ENCODE measurements at places on chromosomes 13 and 19.

DNA sequence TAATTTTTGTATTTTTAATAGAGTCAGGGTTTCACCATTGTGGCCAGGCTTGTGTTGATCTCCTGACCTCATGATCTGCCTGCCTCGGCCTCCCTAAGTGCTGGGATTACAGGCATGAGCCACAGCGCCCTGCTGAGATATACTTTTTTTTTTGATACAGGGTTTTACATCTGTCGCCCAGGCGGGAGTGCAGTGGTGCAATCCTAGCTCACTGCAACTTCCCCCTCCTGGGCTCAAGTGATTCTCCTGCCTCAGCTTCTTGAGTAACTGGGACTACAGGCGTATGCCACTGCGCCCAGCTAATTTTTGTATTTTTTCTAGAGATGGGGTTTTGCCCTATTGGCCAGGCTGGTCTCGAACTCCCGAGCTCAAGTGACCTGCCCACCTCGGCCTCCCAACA lies 2.0 kb downstream of the COLGALT1 start:
- peak; percentile 83 for DNase-seq

DNA sequence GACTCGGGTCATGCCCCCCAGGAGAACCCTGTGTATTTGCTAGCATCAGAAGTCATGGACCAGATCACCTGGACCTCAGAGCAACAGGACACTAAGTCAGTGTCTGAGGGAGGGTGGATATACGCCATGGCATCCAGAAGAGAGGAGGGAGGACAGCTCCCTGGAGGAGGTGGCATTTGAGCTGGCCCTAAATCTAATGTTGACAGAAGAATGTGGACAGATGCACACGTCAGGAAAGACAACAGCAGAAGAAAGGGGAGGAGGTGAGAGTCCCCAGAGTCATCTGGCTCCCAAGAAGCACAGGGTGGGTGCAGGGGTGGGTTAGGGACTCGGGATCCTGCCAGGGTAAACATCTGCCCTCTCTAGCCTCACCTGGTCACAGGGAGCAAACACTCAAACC lies 24.5 kb upstream of the CCNE1 start:
- no peak for DNase-seq

- DNase-seq = no peak
Observed at GRCh38 chr19:5064896-5065295, 96.0 kb downstream of the KDM4B start.

DNA sequence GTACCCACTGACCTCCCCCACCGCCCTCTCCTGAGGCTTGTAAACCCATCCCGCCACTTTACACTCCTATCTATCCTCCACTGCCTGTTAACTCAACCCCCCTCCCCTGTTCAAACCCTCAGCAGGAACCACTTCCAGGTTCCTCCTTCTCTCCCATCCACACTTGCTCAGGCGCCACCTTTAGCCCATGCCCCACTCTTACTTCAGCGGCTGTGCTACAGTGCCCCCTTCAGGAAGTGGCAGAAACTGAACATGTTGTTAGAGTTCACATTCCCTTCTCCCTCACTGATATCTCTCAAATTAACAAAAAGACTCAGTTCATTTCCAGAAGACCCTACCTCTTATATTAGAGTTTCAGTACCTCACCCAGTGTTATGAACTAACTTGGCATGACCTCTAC lies 49.4 kb downstream of the ZNF91 start:
- no peak for DNase-seq

GRCh38 chr13:81658598-81659370 lies 1317.9 kb upstream of the SPRY2 start:
- DNase-seq = no peak

DNA sequence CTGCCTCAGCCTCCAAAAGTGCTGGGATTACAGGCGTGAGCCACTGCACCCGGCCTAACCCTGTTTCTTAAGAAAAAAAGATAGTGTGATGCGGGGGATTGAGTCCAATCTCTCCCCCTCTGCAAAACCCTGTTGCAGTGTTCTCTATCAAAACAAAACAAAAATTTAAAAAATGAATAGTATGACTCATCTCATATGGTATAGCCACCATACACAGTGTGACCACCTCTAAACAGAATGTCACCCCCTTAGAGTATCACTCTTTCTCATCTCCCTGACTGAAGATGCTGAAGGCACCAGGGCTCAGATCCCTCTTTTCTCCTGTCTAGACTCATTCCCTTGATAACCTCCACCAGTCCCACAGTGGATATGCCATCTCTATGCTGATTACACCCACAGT lies 6.8 kb upstream of the ERF start:
- DNase-seq = no peak

- no peak for DNase-seq
Observed at GRCh38 chr13:45296259-45296658, 44.7 kb downstream of the TPT1 start.

DNA sequence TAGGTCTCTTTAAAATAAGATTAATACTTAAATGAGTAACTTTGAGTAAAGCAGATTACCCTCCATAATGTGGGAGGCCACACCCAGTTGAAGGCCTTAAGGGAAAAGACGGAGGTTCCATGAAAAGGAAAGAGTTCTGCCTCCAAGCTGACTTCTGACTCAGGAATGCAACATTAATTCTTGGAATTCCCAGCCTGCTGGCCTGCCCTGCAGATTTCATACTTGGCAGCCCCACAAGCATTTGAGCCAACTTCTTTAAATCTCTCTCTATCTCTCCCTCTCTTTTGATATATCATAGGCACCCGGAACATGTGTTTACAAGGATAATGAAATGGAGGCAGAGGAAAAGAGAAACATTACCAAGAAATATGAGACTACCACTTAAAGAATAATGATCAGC lies 902.3 kb upstream of the MIR17HG start:
- DNase-seq = no peak

DNA sequence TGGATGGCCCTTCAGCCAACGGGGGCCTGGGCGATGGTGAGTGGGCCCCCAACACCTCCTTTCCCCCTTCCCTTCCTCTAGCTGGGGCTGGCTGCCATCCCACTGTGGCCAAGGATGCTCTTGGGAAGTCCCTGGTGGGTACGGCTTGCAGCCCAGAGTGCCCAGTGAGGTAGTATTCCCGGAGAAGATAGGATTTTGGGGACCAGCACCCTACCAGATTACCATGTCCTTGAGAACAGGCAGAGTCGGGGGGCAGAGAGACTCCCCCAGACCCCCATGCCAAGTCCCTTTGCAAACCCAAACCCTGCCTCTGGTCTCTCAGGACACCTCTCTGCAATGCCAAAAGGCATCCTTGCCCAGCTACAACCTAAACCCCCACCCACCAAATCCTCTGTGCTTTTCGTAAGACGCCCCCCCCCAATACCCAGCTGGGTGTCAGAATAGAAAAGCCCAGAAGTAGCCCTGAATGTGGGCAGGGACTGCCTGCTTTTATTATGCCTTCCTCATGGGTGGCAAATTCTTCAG lies 1.7 kb downstream of the HIF3A start:
- no peak for DNase-seq

- no peak for DNase-seq
Observed at GRCh38 chr19:19477705-19478383, 37.5 kb downstream of the TSSK6 start.

DNA sequence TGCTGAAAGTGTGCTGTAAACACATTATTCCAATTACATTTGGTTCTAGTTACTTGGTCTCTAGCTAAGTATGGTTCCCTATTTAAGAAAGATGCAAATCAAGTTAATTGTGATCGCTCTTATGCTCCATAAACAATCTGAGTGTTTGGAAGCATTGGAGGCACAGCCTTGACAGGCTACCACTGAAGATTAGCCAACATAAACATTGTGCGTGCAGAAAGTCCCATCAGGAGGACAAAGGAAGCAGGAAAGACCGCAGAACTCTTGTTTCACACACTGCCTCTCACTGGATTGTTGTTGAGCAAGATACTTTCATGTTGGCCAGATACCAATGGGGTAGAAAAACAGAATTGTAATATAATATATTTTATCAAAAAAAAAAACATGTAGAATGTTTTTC lies 814.4 kb downstream of the EFNB2 start:
- DNase-seq = no peak

DNA sequence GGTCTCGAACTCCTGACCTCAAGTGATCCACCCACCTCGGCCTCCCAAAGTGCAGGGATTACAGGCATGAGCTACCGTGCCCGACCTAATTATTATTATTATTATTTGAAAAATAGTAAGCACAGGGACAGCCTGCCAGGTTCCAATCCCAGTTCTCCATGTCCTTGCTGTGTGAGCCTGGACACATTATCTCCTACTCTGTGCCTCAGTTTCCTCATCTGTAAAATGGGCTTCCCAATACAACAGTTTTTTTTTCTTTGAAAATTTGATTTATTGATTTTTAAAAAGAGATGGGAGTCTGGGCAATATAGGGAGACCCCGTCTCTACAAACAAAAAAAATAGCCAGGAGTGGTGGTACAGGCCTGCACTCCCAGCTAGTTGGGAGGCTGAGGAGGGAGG lies 3.3 kb downstream of the ZGLP1 start:
- no peak for DNase-seq

DNA sequence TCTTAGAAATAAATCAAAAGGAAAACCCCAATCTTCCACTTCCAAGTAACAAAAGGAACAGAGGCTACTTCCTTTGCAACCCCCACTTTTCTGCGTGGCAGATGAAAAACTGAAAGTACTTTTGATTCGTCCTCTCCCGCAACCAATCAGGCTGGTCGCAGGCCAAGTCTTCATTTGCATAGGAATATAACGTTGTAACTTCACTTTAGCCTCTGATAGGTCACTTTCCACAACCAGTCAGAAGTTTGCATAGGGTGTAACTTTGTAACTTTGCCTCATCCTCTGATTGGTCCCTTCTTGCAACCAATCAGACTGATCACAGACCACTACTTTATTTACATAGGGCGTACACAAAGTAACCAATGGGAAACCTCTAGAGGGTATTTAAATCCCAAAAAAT lies 37.2 kb downstream of the TGDS start:
- DNase-seq = no peak

DNA sequence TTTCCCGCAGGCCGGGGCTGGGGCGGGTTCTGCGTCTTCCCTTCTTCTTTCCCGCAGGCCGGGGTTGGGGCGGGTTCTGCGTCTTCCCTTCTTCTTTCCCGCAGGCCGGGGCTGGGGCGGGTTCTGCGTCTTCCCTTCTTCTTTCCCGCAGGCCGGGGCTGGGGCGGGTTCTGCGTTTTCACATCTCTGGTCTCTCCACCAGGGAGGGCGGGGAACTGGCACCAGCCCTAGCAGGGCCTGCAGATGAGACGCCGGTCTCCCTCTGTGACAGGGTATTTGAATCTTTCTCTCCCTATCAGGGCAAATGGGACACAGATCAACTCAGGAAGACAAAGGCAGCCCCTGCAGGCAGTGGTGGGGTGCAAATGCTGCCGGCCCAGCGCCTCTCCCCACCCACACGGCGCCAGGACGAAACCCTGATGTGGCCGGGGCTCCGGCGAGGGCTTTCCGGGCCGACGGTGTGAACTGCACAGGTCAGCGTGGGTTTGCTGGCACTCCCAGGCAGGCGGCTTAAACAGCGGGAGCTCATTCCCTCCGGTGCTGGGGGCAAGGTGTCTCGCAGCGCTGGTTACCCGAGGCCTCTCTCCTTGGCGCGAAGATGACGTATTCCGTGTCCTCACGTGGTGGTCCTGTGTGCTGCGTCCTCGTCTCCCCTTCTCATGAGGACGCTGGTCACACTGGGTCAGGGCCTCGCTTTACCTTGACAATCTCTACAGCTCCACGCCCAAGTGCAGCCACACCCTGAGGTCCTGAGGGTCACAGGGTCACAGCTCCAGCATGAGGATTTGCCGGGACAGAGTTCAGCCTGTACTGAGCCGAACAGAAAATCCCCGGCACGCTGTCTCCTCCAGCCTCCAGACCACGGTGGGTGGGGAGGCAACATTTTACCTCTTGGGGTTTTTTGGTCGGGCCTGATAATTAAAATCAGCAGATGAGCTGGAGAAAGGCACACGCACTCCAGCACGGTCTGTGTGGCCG lies 717 bp upstream of the C13orf46 start:
- DNase-seq = no peak

DNA sequence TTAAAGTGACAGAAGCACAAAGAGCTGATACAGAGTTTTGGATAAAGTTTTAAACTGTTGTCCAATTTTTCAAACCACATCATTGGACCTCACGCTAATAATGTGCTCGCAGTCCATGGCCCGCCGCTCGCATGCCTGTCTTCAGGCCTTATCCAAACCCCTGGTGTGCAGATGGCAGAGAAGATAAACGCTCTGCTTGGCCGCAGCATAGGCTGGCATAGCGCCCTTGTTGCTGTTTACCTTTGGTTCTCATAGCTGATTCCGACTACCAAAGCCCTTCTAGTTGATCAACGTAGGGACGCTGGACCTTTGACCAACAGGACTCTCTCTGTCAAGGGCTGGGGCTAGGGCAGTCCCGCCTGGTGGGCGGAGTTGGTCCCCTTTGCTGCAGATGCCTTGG lies 23.5 kb upstream of the QTRT1 start:
- no peak for DNase-seq

DNA sequence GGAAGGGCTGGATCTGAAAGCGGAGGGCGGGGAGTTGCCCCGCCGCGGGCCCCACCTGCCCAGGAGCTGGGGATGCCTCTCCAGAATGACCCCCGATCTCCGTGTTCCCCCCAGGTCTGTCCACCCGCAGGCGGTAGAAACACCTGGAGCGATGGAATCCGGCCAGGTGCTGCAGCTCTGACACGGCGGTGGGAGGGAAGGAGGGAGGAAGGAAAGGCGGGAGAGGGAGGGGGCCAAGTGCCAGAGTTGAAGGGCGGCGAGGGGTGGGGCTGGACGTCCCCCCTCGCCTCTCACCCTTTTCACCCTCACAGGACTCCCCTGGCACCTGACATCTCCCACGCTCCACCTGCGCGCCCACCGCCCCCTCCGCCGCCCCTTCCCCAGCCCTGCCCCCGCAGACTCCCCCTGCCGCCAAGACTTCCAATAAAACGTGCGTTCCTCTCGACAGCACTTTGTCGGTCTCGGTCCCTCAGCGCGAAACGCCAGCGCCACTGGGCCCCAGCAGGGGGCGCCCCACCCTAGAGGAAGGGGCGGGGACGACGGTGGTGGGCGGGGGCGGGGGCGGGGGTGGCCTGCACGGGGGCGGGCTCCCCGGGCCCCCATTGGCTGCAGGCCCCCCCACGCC lies 337 bp upstream of the FXYD7 start:
- DNase-seq = peak; percentile 80

DNA sequence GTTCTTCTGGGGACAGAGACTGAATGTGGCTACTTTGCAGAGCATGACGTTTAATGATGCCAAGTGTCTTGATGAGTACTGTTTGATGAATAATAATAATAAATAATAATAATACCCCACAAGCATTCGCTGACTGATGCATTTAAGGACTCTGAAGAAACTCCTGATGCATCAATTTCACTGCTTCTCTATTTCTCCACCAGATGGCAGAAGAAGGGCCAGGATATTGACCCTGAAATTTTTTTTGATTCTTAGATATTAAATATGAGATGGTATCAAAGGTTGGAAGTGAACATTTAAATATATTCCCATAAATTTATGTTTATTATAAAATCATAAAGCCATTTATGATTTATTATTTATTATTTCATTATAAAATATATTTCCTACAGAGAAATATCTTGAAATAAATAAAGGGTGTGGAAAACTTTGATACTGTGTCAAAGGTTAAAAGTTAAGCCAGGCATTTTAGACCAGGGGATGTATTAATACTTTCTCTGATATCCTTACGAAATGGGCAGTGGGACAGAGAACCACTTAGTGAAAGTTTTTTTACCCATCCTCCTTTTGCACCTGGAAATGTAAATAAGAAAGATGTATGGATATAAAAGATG lies 170.9 kb downstream of the LACC1 start:
- DNase-seq = peak; percentile 36

GRCh38 chr13:31477961-31478360 lies 261.4 kb upstream of the RXFP2 start:
- no peak for DNase-seq

- no peak for DNase-seq
Observed at GRCh38 chr19:34256835-34257558, 2.6 kb downstream of the GARRE1 start.

- no peak for DNase-seq
Observed at GRCh38 chr13:112012705-112013085, 54.3 kb upstream of the SOX1 start.
